ENCODE measurements at places on chromosomes 6 and 20.

GRCh38 chr6:113591896-113592827 is 265.0 kb upstream of the MARCKS start:
- no peak for DNase-seq

GRCh38 chr20:51563486-51564332 is 21.2 kb upstream of the NFATC2 start:
- peak; percentile 79 for DNase-seq

DNA sequence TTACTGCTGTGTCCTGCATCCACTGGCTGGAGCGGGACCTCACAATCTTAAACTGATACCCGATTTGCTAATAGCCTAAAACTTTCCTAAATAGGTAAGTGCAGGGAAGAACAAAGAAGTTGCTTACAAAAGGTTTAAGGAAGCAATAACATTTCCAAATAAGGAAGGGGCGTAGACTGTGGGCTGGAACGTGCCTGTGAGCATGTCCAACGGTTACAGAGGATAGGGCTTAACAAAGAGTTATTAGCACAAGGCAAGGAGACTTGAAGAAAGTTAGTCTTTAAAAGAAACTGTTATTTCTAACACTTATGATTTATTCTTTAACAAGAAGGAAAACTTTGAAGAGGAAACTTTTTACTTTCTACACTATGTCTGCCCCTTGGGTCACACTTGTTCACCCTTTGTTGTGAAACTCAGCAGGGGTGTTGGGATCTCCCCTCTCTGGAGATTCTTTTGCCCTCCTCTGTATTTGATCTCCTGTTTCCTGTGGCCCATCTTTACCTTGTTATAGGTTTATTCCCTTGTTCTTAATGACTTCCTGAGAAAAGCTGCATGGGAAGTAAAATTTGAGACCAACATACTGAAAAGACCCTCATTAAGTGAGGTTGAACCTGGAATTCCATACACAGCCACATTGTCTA is 28.7 kb downstream of the KAT14 start:
- DNase-seq = no peak

GRCh38 chr6:36032261-36032660 is 4.7 kb downstream of the MAPK14 start:
- no peak for DNase-seq

- no peak for DNase-seq
These were observed 149.1 kb downstream of the ZNF217 start for GRCh38 chr20:53444401-53445149.

GRCh38 chr20:50891138-50891537 is 40.1 kb downstream of the ADNP start:
- DNase-seq = no peak
